Vagina (tissue), 2 donors: ENCODE measurements at places on chromosomes 13 and 19.

GRCh38 chr19:49863935-49864320, 3.4 kb downstream of the PNKP start:
- no peak for DNase-seq

DNA sequence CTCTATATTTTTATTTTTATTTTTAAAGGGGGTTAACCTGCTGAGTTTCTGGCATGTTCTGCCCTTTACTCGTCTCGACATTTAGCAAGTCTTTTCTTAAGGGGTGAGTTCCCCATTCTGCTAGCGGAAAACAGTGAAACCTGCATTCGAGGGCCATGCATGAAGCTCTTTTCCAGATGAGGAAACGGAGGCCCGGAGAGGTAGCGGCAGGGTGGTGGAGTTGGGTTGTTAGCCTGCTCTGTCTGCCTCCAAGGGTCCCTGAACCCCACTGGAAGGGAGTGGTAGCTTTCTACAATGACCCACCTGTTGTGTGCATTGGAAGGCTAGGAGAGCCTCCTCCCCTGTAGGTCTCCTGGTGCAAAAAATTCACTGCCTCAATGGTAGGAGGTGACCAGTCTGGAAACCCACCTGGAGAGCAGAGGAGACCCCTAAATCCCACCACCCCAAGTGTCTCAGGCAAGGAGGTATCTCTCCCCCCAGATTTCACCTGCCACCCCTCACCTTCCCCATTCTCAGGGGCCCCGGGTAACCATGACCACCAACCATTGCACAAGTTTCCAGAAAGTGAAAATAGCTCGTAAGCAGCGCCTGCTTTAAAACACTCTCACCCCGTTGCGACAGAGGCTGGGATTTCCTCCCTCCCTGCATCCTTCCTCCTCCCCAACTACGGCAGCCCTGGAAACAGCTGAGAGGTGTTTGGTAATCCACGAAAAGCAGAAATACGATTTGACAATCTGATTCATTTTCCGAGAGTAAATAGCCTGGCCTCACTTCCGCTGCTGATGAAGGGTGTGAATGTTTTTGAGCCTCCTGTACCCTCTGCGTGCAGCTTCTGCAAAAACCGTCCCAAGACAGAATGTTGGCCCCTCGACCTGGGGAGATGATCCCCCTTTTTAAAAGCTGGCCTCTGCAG, 3.5 kb downstream of the KLF2 start:
- peak; percentile 96 for DNase-seq

- DNase-seq = no peak
Observed at GRCh38 chr19:49151267-49152118, 3.7 kb downstream of the HRC start.

GRCh38 chr19:52270266-52270885, 989 bp downstream of the ZNF766 start:
- no peak for DNase-seq

DNA sequence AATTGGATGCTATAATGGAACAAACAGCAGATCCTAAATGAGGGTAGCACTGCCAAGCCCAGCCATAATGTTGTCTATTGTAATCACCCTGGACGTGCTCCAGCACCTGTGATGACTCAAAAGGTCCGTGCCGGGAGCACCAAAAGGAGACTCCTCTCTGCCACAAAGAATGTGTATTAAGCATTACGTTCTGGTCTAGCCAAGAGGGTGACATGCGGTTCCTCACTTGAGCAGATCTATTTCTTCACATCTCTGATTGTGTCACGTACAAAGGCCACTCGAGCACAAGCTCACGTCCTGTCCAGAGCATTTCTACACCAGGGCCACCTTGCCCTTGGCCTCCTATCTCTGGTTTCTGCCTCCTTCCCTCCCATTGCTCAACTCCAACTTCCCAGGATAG, 219.9 kb upstream of the IRS2 start:
- no peak for DNase-seq

DNA sequence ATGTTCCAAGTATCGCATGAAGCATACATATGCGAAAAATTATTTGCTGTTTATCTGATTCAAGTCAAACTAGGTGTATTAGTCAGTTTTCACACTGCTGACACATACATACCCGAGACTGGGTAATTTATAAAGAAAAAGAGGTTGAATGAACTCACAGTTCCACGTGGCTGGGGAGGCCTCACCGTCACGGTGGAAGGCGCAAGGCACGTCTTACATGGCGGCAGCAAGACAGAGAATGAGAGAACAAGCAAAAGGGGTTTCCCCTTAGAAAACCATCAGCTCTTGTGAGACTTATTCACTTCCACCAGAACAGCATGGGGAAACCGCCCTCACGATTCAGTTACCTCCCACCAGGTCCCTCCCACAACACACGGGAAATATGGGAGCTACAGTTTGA, 13.0 kb upstream of the PROZ start:
- DNase-seq = no peak

GRCh38 chr19:47404334-47405196, 14.8 kb downstream of the MEIS3 start:
- DNase-seq = no peak

- DNase-seq = no peak
Observed at GRCh38 chr19:2970201-2970835, 7.0 kb upstream of the TLE6 start.

DNA sequence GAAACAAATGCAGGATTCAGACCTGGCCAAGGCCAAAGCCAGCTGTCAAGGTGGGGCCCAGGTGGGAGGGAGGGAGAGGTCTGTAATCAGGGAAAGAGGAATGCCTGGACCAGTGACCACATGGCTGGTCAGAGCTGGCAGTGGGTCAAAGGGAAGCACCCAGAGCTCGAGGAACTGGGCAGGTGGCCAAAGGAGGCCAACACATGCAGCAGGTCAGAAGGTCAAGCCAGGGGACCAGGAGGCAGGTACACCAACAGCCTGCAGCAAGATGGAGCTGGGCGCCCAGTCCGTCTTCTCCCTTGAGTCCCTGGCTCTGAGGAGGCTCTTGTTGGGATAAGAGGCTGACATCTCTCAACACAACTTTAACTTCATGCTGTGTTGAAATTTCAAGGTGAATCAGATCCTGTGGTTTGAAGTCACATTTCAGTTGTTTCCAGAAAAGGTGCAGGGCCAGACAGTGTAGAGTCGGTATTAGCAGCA, 17.1 kb downstream of the GPATCH1 start:
- DNase-seq = no peak

DNA sequence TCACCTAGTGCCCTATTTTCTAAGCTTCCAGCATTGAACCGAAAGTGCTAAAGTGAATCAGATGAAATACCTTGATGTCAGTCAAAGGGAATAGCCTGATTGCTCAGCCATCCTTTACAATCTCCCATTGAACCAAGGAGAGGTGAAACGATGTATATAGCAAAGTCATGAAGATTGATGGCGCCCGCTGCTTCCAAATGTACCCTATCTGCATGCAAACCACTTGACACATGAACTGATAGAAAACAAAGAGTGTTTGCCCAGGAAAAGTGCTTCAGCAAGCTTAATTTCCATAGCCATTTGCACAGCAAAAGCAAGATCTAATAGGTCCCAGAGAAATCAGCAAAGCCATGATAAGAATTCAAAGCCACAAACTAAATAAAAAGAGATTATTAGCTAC, 624.9 kb upstream of the PCDH9 start:
- no peak for DNase-seq

DNA sequence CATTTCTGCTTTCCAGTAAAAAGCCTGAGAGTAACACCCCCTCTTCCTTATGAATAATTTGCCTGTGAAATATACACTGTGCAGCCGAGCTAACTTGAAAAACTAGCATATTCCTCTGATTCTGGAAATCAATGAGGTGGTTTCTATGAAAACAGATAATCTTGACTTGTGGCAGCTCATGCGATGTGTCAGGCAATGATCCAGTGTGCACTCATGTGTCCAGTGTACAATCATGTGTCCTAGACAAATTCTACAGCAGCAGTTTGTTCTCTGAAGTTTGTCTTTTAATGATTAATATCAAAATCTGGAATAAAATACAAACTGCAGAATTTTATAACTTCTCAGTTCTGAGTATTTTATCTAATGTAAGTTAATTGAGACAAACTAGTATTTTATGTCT, 2213.9 kb upstream of the PCDH20 start:
- no peak for DNase-seq

DNA sequence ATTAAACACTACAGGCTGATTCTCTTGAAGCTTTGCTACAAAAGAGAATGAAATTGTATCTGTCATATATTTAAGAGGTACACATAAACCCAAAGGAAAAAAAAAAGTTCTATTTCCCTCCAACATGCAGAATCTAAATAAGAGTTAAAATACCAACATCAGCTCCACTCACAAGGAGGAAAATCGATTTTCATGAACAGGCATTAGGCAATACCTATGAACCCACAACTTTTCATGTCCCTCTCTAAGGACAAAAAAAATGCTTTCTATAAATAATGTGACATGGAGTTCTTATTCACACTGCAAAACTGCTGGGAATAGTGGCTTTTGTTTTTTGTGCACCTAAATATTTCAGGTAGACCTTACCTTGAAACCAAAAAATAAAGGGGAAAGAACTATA, 192.5 kb downstream of the KLF12 start:
- no peak for DNase-seq

DNA sequence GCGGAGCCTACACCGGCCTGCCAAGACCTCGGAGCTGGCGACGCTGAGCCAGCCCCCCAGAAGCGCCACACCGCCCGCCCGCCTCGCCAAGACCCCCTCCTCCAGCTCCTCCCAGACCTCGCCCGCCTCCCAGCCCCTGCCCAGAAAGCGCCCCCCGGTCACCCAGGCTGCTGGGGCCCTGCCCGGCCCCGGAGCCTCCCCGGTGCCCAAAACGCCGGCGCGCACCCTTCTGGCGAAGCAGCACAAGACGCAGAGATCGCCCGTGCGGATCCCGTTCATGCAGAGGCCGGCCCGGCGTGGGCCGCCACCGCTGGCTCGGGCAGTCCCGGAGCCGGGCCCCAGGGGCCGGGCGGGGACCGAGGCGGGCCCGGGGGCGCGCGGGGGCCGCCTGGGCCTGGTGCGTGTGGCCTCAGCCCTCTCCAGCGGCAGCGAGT, 10.2 kb downstream of the C19orf25 start:
- no peak for DNase-seq
